ENCODE measurements at places on chromosomes 13 and 19. TPM values are rescaled to one million over a fixed set of nuclear protein-coding genes. Genes with fewer than 3 reads are reported as not detected.

DNA sequence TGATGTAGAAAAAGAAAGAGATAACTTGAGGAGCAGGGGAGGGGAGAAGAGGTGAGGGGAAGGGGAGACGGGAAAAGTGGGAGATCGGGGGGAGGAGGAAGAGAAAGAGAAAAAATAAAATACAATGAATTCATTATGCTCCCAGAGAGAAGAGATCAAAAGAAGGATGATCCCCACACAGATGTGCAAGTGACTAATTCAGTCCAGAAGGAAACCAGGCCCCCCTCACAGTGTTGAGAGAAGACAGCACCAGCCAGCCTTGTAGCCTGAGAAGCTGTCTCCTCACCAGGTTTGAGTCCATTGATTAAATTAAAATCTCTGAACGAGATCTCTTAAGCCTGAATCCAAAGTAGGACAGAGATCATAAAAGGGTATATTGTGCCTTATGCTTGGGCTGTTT lies 333.7 kb upstream of the NBEA start:
- DNase-seq = no peak

- DNase-seq = no peak
Observed at GRCh38 chr13:23567906-23568460, 2.2 kb upstream of the TNFRSF19 start.

DNA sequence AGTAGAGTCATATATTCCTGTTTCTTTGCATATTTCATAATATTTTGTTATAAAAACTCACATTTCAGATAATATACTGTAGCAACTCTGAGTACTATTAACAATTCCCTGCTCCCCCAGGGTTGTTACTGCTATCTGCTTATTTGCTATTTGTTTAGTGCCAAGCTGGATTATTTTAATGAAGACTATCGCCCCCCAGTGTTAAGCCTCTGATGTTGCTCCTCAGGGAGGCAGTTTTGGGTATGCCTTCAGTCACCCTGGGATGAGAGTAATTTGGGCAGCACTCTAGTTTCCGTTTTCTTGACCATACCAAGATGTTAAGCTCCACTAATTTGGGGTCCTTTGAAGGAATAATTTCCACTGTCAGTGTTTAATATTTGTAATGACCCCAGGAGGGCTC lies 46.0 kb downstream of the MICU2 start:
- no peak for DNase-seq

GRCh38 chr13:39565036-39565949 lies 37.7 kb downstream of the LHFPL6 start:
- peak; percentile 37 for DNase-seq

DNA sequence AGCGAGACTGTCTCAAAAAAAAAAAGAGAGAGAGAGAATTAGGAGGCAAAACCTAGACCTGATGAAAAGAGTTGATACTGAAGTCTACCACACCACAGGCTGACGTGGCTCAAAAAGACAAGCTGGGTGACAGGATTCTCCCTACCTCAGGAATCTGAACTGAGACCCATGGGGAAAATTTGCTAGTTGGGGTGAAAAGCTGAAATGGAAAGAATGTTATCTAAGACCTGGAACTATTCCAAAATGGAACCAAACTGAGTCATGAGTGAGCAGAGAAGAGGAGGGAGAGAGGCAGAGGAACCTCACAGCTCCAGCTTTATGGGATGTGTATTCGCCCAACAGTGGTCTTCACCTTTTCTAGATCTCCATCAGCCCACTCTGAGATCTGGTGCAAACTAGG lies 11.7 kb downstream of the SMG9 start:
- DNase-seq = no peak

DNA sequence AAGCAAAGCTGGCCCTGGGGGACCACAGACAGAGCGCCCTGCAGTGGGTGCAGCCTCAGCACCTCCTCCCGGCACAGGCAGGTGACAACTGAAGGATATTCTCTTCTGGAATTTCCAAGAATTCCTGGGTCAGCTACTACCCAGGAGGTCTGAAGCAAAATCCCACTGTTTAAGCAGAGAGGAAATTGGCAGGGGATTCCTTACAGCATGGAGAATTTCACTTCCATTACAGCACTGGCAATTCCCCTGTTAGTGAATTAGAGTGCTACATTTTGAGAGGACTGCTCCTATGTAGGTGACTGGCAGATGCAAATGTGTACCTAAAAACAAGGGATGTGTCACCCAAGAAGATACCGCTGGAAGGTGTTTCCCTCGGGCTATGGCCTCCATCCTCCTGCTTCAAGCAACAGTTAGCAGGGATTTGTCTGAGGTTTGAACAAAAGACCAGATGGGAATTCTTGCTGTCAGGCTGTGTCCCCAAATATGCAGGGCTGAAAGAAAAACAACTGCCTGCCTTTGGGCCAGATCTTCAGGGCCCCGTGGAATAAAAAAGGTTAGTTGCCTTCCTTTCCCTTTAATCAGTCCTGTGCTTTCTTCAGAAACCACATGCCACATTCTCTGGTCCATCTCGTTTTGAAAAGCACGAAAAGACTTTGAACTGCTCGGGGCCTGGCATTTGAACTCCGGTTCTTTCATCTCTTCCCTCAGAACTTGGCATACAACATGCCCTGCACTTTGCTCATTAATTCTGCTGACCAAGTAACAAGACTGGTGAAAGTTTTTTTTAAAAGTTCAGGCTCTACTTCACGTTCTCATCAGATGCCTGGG lies 296.4 kb downstream of the DNAJC15 start:
- DNase-seq = no peak

DNA sequence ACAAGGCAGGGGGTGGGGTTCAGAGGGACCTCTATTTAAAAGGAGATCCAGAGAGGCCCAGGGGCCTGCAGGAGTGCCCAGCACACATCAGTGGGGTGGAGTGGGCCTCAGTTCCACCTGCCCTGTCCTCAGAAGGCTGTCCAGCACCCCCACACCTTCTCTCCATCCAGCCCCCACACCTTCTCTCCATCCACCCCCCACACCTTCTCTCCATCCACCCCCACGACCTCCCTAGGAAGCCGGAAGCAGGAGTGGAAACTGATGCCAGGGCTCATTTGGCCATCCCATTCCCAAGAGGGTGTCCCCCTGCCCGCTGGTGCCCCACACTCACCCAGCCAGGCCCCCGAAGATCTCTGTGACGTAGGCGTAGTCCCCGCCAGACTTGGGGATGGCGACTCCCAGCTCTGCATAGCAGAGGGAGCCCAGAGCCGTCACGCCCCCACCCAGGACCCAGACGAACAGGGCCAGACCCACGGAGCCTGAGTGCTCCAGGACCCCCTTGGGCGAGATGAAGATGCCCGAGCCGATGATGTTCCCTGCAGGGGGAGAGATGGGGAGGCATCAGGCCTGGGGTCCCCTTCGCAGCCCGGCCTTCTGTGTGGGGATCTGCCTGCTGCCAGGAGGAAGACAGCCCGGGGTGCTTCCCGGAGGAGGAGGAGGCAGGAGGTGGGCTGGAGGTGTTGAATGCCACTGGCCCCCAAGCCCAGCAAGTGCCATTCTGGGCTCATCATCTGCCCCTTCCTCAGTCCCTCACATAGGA lies 10.0 kb downstream of the SLC7A10 start:
- DNase-seq = no peak

DNA sequence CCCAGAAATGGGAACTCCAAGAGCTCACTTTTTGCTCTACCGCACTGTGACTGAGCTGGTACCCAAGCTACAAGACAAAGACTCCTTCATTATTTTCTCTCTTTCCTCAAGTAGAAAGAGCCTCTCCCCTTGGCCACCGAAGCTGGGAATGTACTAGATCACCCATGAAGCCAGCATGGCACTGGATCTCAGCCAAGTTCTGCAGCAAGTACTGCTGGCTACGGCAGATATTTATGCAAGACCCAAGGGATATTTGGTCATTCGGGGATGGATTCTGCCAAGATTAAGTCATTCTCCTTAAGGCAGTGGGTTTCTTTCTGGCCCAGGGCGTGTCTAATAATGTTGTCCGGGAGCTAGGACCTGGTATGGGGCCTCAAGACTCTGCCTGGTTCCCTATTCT lies 633.5 kb downstream of the SLITRK1 start:
- DNase-seq = no peak

GRCh38 chr19:4374498-4375163 lies 25.7 kb downstream of the SH3GL1 start:
- peak; percentile 50 for DNase-seq

GRCh38 chr19:42469311-42470235 lies 26.8 kb upstream of the CXCL17 start:
- DNase-seq = no peak

- DNase-seq = no peak
Observed at GRCh38 chr19:53598361-53598760, 33.4 kb upstream of the DPRX start.

- peak; percentile 62 for DNase-seq
Observed at GRCh38 chr19:1374250-1374577, 9.5 kb upstream of the NDUFS7 start.

DNA sequence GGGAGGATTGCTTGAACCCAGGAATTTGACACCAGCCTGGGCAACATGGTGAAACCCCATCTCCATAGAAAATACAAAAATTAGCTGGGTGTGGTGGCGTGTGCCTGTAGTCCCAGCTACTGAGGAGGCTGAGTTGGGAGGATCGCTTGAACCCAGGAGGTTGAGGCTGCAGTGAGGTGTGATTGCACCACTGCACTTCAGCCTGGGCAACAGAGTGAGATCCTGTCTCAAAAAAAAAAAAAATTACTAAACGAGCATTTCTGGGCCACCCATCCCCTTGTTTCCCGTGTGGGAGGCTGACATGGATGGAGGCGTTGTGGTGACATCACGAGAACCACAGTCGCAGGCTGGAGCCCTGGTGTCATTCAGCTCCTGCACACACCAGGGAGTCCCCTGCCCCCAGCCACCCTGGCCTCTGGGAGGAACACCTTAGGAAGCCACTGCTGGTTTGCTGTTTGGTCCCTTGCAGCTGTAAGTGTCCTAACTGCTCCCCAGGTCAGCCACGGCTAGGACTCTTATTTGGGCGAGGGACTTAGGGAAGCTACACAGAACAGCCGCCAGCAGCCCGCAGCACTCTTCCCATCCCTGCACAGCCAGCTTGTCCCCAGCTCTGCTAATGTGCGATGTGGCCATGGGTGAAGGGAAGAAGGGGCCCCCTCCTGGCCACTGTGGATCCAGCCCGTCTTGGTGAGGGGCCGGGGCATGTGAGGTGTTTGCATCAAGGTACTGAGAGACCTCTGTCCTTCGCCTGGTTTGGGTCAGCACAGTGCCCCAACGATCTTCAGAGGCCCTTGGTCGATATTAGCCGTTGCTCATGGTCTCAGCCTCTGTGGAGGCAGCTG lies 12.7 kb downstream of the NKPD1 start:
- no peak for DNase-seq

- DNase-seq = no peak
Observed at GRCh38 chr13:45219938-45220375, 19.1 kb upstream of the KCTD4 start.

- DNase-seq = no peak
Observed at GRCh38 chr19:30116984-30117555, 175.0 kb downstream of the URI1 start.

Gene FLT3LG
- 3.0 TPM for total RNA-seq

Gene FFAR2
- not detected for total RNA-seq

Gene MAB21L1
- not detected for total RNA-seq

Gene PINLYP
- total RNA-seq = 5.8 TPM

Gene SYCN
- total RNA-seq = 192 TPM

Gene KLK12
- 0.47 TPM for total RNA-seq

Gene INSL3
- 39.0 TPM for total RNA-seq

Gene CFAP97D2
- 1.5 TPM for total RNA-seq
